Left lung (tissue), 14 donors: ENCODE measurements at places on chromosomes 2 and 18. TPM values are rescaled to one million over a fixed set of nuclear protein-coding genes. Genes with fewer than 3 reads are reported as not detected.
A peak's percentile ranks its signal among the peaks of the same experiment; 100 is the strongest.

DNA sequence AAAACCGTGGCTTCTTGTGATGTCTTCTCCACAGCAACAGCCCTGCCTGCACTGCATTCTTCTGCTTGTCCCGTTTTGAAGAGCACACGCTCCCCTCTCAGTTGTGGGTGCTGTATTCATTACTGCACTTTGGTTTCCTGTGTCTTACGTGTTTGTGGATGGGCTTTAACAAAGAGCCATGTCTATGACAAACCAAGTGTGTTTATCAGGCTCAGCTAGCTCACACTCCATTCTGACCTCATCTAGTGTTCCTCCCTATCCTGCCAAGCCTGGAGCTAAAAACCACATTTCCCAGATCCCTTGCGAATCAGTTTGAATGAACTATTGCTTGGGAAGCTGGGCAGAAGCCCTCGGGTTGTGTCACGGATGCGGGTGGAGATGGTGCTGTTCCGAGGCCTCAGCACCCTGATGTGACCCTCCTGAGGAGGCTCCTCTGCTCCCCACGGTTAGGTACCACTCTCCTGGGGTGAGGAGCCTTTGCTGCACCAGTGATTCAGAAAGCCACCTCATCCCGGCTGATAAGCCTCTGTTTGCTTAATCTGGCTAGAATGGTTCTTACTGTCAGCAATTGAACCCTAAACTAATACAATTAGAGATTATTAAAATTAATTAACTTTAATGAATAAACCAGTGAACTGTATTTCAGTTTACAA is 116.5 kb downstream of the GALR1 start:
- no peaks in the 10 kb centered on the region for H3K4me1 ChIP-seq
- no peaks in the 10 kb centered on the region for H3K36me3 ChIP-seq
- no peak for DNase-seq
- peaks cover 22% of the 10 kb centered on the region for H3K27me3 ChIP-seq
- no peak overlapping the region for H3K4me3 ChIP-seq

GRCh38 chr2:136645236-136645828 is 120.0 kb upstream of the THSD7B start:
- H3K27me3 ChIP-seq, result no peaks in the 10 kb centered on the region
- H3K4me3 ChIP-seq, result no peak overlapping the region
- no peaks in the 10 kb centered on the region for H3K4me1 ChIP-seq
- H3K36me3 ChIP-seq, result no peaks in the 10 kb centered on the region
- DNase-seq, result no peak

DNA sequence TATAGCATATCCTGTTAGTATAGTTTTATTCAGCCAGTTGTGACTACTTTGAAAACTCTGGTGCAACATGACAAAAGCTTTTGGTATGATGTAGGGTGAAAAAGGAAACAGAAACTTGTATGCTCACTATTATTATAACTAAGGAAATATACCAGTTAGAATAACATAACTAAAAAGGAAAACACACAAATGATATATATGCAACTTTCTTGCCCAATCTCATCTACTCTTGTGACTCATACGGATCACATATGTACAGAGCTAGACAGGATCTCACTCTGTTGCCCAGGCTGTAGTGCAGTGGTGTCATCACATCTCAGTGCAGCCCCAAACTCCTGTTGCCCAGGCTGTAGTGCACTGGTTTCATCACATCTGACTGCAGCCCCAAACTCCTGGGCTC is 12.4 kb upstream of the TLK1 start:
- no peak overlapping the region for H3K27ac ChIP-seq
- no peak for DNase-seq
- no peaks in the 10 kb centered on the region for H3K36me3 ChIP-seq
- no peaks in the 10 kb centered on the region for H3K27me3 ChIP-seq

DNA sequence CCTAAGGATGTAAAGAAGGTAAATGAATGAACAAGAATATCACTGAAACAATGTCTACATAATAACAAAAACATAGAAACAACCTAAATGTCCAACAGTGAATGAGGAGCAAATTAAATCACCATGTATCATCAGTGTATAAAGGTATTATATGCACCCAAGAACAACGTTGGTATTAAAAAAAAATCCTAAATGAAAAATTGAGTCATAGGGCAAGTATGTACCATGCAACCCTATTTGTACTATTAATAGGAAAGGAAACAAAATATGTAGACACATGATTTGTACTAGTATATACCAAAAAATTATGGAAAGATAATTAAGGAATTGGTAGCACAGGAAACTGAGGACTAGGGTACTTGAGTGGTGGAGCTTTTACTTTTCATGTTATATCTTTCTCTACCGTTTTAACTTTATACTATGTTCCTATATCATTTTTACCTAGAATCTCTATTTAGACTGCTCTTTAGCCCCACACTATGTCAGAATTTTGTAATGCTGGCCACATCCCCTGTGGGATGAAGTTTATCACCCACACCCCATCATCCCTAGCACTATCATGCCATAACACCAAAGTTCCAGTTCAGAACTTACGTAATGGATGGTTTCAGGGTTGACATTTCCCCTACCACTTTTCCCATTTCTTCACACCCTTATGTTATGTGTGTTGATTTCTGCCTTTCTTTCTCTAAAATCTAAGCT is 25.6 kb downstream of the IKZF2 start:
- no peak overlapping the region for H3K4me3 ChIP-seq
- H3K4me1 ChIP-seq, result no peaks in the 10 kb centered on the region
- no peak overlapping the region for H3K27ac ChIP-seq
- no peaks in the 10 kb centered on the region for H3K36me3 ChIP-seq
- no peaks in the 10 kb centered on the region for H3K27me3 ChIP-seq

DNA sequence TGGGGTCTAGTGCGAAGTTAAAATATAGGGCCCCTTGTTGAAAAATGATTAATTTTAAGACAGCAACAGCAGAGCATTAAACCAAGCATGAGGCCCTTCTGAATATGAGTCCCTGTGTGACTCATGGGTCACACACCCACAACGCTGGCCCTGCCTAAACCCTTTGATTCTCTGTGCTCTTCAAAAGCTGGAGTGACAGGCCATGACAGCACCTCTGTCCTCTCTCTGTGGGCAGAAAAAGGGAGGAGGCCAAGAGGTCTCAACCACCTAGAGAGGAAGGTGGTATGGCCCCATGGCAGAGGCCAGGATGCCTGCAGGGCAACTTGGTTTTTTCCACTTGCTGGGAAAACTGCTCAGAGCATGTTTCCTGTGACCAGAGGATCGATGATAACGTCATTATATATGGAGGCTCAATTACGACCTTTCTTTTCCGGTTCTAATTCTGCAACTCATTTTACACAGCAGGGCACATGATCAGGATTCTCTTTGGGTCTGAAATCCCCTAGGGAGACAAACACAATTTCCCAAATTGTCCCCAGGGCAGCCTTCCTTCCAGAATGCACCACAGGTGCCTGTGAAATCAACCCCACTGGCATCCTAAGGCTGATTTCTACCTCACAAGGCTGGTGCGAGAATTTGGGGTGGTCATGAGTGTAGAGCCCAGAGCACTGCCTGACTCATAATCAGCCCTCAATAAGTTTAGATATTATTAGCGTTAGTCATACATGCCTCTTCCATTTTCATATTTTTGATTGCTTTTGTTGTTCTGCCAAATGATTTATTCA is 102.0 kb upstream of the PPP1CB start:
- no peaks in the 10 kb centered on the region for H3K27me3 ChIP-seq
- H3K4me1 ChIP-seq, result no peaks in the 10 kb centered on the region
- no peak overlapping the region for H3K27ac ChIP-seq
- no peak for DNase-seq
- no peaks in the 10 kb centered on the region for H3K36me3 ChIP-seq
- no peak overlapping the region for H3K4me3 ChIP-seq

IL36B gene
- total RNA-seq, result not detected

- H3K36me3 ChIP-seq, result no peaks in the 10 kb centered on the region
- H3K4me3 ChIP-seq, result no peak overlapping the region
- no peak for DNase-seq
- H3K4me1 ChIP-seq, result no peaks in the 10 kb centered on the region
- H3K27ac ChIP-seq, result peak overlapping the region; percentile 57
Measured at GRCh38 chr2:188598551-188598950, 306.9 kb downstream of the GULP1 start.

GPR39 gene
- total RNA-seq, result 13.1 TPM

DNA sequence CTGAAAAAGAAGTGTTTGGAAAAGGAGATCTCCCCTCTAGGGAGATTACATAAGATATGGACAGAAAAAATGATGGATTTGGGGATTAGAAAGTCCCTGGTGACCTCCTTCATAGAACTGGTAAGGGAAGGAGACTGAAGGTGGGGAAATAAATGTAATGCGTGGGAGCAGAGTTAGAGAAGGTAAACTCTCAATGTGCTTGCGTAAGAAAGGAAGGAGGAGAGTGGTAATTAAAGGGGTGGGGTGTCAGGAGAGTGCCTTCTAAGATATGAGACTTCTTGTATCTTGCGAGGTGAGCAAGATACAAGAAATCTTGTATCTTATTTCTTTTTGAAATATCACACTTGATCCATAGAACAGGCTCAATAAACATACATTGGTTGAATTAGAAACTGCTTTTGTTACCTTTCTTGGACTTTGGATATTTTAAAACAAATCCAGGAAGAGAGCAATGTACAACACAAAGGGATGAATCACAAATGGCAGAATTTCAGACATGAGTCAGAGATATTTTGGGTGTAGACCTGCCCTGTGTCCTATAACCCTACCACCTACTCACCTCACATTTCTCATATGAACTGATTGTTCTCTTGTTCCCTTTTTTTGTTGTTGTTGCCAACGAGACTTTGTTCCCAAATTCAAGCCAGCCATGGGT is 342.4 kb downstream of the INSIG2 start:
- H3K27ac ChIP-seq, result no peak overlapping the region
- no peaks in the 10 kb centered on the region for H3K4me1 ChIP-seq
- H3K4me3 ChIP-seq, result no peak overlapping the region
- DNase-seq, result no peak
